Muscle of back (tissue), 13 donors: ENCODE measurements at places on chromosomes 12 and 14. TPM values are rescaled to one million over a fixed set of nuclear protein-coding genes. Genes with fewer than 3 reads are reported as not detected.

TAS2R7 gene
- polyA plus RNA-seq, result not detected

DHRS7 gene
- polyA plus RNA-seq, result 89.4 TPM

CLEC4E gene
- not detected for polyA plus RNA-seq

AQP2 gene
- polyA plus RNA-seq, result not detected

PAX9 gene
- polyA plus RNA-seq, result 6.0 TPM

NUP37 gene
- polyA plus RNA-seq, result 20.4 TPM

PKP2 gene
- polyA plus RNA-seq, result 6.7 TPM

GPR135 gene
- polyA plus RNA-seq, result 2.3 TPM

SLC25A47 gene
- 0.11 TPM for polyA plus RNA-seq

KRT75 gene
- polyA plus RNA-seq, result not detected

PMEL gene
- 1.3 TPM for polyA plus RNA-seq

NUP107 gene
- 42.7 TPM for polyA plus RNA-seq

HSPA2 gene
- 8.6 TPM for polyA plus RNA-seq

NID2 gene
- 110 TPM for polyA plus RNA-seq

HOXC13 gene
- polyA plus RNA-seq, result not detected

- DNase-seq, result no peak
These were observed 152.4 kb downstream of the SEC23A start for GRCh38 chr14:38950676-38951075.

GRCh38 chr14:105702275-105702817 lies 176.0 kb downstream of the TMEM121 start:
- no peak for DNase-seq

DNA sequence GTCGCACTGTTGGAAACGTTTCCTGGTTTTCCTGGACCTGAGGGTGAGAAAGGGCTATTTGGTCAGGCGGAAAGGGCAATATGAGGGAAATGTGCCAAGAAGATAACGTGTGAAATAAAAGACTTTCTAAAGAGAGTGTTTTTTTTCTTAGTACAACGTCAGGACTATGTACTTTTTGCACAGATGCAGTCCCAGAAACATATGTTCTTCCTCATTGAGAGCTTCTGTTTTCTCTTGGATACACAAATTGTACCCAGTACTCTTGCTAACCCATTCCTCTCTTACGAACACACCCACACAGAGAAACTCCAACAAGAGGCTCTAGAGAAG lies 669 bp upstream of the PKP2 start:
- no peak for DNase-seq

- DNase-seq, result no peak
These were observed 68.6 kb downstream of the EP400 start for GRCh38 chr12:132018193-132018916.

GRCh38 chr14:72606879-72607278 lies 287.0 kb downstream of the DPF3 start:
- DNase-seq, result no peak

DNA sequence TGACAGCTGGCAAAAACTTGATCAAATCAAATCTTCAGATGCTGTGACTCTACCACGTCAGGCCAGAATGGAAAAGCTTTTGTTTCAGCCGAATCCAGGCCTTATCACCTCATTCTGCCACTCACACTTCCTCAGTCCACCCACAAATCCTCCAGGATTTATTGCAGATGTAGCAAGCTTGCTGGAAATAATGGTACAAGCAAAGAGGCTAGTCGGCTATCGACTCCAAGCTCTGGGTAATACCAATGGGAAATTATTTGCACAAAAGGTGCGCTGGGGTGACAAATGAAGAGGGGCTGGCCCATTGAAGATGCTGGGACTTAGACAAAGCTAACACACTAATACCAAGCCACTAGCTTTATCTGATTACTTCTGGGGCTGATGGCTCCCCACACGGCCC lies 250.5 kb downstream of the ASCL1 start:
- no peak for DNase-seq

GRCh38 chr12:6204533-6205143 lies 4.4 kb downstream of the CD9 start:
- no peak for DNase-seq

DNA sequence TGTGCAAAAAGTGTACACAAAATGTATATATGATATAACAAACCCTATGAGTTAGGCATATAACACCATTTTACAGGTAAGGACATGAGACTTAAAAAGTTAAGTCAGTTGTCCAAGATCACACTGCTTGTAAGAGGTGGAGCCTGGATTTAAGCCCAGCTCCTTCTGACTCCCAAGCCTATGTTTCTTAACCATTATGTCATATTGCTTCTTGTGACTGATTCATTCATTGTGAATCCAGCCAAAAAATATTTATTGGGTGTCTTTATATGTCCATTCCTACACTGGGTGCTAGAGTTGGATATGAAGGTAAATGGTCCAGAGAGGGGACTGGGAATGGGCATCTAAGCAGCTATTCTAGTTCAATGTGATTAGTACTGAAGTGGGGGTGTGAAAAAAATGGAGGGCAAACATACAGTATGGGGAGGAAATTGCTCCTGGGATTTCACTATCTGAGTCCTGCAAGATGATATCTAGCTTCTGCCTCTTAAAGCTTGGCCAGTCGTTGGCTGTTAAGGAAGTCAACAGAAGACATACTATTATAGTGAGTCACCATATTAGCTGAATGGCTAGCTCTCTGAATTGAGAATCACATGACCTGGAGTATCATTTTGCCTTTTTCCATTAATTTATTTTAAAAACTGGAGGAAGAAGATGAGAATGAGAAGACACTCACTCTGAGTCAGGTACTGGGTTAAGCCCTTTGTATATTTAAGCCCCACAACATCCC lies 28.8 kb downstream of the PAX9 start:
- DNase-seq, result no peak

DNA sequence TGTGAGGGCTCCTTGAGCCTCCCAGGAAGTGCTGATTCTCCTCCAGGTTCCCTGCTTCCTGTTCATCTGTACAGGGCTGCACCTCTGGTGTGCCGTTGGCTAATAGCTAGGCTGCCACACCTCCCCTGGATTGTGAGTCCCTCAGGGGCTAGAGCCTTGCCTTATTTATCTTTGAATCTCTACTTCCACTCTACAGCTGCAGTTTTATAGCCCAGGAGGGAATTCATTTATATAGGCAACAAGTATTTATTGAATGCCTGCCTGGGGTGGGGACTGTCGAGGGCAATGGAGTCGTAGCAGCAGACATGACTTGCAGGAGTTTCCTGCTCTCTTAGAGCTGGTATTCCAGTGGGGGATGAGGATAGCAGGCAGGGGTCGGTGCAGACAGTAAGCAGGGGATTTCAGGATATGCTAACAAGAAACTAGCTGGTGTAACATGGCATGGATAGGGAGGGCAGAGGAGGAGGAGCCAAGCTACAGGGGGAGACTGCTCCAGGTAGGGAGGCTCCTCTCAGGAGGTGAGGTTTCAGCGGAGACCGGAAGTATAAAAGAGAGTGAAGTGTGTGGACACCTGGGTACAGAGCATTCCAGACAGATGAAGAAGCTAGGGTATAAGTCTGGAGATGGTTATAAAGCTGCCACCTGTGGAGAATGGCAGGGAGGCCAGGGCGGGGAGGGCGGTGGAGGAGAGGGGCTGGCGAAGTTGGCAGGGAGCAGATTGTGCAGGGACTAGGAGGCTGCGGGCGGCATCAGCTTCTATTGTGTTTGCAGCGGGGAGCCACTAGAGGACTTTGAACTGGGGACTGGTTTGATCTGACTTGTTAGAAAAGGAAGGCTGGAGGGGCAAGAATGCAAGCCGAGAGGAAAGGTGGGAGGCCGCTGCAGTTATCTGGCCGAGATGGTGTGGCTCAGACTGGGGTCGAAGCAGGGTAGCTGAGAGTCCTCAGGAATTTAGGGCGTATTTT lies 17.2 kb downstream of the USP30 start:
- DNase-seq, result no peak

GRCh38 chr12:91381309-91381804 lies 198.7 kb upstream of the DCN start:
- DNase-seq, result peak; percentile 91

DNA sequence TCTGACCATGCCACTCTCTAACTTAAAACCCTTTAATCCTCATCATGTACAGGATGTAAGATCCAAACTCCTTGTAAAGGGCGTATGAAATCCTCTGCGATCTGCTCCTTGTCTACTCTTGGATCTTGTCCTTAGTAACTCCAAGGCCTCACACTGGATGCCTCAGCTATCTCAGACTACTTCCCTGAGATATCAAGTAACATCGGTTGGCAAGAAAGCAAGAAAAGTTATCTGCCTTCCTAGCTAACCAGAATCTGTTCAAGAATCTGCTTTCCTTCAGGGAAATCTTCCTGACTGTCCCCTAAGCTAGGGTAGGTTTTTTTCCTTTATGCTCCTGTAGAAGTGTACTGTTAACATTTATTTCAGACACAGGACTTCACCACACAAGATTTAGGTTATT lies 82.6 kb downstream of the TAOK3 start:
- no peak for DNase-seq

DNA sequence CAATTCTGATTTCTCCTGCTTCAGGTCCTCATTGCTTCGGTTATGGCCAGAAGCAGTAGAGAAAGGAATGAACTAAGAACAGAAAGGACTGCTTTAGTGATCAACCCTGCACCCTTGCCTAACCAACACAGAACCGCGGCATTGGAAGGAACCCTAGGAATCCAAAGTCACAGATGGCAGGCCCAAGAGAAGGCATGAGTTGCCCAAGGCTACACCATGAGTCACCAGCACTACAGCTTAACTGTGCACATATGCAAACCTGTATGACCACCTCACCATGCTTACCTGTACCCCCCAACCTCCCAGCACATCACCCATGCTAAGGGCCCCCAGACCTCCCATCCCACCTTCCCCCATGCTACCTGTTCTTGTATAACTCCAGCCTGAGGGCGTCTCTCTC lies 25.9 kb upstream of the BLTP3B start:
- DNase-seq, result no peak

DNA sequence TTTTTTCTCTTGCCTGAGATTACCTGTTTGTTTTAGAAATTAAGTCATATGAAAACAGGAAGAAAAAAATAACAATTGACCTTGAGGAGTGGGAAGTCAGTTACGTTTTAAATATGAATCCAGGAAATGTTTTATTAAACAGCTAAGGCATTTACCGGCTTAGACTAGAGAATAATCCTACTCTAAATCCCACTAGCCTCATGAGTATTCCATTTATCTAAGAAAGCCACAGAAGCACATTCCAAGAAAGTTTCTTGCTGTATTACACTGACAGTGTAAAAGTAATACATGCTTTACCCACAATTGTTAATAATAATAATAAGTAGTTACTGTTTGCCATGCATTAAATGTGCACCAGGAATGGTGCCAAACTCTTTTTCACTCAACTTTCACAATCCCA lies 90.9 kb downstream of the BMP4 start:
- no peak for DNase-seq

GRCh38 chr14:33307691-33308251 lies 369.1 kb downstream of the NPAS3 start:
- DNase-seq, result peak; percentile 69

- no peak for DNase-seq
These were observed 184.0 kb downstream of the ITPR2 start for GRCh38 chr12:26648999-26649398.

DNA sequence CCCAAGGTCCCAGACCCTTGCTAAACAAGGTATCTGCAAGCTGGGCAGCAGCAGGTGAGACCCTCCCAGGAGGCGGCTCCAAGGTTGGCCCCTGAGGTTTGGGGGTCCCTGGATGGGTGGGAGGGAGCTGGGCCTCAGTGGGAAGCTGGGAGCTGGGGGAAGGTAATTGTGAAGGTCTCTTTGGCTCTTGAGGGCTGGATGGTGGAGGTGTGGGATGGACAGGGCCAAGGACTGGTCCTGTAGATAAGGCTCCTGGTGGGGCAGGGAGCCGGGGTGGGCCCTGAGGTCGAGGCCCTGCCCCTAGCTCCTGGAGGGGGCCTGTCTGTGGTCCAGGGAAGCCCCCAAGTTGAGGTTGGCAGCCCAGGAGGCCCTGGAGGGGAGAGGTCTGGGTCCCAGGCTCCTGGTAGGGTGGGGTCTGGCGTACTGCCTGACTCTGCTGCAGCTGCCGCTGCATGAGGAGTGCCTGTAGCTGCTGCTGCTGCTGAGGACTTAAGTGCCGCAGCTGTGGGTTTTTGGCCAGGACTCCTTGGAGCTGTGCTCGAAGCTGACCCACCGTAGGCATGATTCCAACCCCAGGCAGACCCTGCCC lies 13.1 kb upstream of the PRKAG1 start:
- DNase-seq, result peak; percentile 33

DNA sequence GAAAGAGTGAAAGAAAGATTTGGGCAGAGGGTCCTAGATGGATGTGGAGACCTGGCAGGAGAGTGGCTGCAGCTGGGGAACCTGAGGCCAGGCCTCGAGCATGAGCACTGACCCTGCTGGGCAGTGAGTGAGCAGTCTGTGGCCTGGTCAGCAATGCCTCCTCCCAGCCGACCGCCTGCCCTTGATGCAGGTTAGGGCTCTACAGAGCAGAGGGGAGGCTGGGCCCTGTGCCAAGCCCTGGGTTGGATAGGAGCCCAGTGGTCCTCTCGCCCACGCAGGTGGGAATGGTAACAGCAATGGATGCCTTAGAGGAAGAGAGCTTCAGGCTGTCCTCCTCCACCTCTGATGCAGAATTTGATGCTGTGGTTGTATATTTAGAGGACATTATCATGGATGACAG lies 59.8 kb downstream of the RAB35 start:
- DNase-seq, result no peak

DNA sequence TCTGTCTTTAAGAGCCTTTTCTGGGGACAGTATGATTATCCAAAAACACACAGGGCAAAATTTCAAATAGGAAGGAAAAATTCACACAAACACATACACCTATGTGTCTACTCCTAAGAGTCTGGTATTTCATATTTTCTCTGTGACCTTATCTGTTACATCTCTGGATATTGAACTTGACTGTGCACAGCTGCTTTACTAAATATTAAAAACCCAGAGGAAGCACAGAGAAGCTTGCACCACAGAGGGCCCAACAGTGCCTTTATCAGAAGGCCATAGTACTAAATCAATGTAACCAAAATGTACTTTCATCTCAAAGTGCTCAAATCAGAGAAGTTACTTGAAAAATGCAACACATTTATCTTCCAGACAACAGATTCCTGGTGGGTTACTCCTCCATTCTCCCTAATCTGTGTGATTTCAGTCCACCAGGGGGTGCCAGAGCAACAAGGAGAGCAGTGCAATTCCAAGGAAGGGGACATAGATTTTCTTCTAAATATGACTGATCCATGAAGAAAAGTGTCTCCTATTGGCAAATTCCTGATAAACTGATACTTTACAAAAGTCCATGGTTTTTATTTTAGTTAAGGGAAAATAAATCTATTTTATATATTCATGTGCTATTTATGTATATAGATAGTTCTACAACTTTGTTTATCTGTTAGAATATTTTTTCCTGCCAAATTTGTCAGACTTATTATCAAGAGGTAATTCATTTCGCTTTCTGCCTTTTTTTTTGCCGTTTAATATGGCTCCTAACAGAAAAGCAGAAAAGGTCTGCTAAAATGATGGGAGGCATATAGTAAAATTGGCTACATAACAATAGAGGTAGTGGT lies 617.6 kb downstream of the LRFN5 start:
- peak; percentile 83 for DNase-seq

GRCh38 chr12:131000000-131000486 lies 46.3 kb downstream of the ADGRD1 start:
- no peak for DNase-seq

- no peak for DNase-seq
These were observed 20.5 kb upstream of the GPR132 start for GRCh38 chr14:105085766-105086165.

- no peak for DNase-seq
These were observed 25.7 kb downstream of the RDH12 start for GRCh38 chr14:67727361-67727760.
